ENCODE measurements at places on chromosomes 7 and 10. TPM values are rescaled to one million over a fixed set of nuclear protein-coding genes. Genes with fewer than 3 reads are reported as not detected.

The ZP3 gene
- total RNA-seq = 5.5 TPM

The SEPHS1 gene
- total RNA-seq = 129 TPM

The POM121C gene
- 68.9 TPM for total RNA-seq

The KCNH2 gene
- 0.66 TPM for total RNA-seq

The MYL10 gene
- total RNA-seq = not detected

The TMEM176B gene
- 31.4 TPM for total RNA-seq

The CRYGN gene
- not detected for total RNA-seq

GRCh38 chr10:60877061-60877776 is 66.8 kb downstream of the RHOBTB1 start:
- no peak overlapping the region for H3K27ac ChIP-seq
- no peaks in the 10 kb centered on the region for H3K36me3 ChIP-seq
- H3K4me3 ChIP-seq = no peak overlapping the region
- H3K27me3 ChIP-seq = no peaks in the 10 kb centered on the region

- H3K27ac ChIP-seq = no peak overlapping the region
- H3K36me3 ChIP-seq = no peaks in the 10 kb centered on the region
- peaks cover 11% of the 10 kb centered on the region for H3K4me1 ChIP-seq
- H3K27me3 ChIP-seq = no peaks in the 10 kb centered on the region
- DNase-seq = no peak
Measured at GRCh38 chr7:157018997-157019608, 8.6 kb upstream of the MNX1 start.

DNA sequence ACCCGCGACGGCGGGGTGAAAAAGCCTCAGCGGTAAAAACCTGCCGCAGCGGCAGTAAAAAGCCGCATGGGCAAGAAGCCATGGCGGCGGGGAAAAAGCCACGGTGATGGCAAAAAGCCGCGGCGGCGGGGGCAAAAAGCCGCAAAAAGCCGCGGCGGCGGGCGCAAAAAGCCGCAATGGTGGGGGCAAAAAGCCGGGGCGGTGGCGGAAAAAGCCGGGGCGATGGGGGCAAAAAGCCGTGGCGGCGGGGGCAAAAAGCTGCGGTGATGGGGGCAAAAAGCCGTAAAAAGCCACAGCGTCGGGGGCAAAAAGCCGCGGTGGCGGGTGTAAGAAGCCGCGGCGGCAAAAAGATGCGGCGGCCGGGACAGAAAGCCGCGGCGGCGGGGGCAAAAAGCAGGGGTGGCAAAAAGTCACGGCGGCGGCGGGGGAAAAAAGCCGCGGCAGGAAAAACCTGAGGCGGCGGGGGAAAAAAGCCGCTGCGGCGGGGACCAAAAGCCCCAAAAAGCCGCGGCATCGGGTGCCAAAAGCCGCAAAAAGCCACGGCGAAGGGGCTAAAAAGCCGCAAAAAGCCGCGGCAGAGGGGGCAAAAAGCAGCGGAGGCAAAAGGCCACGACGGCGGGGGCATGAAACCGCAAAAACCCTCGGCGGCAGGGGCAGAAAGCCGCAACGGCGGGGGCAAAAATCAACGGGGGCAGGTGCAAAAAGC is 488.5 kb downstream of the ZNF33B start:
- H3K27me3 ChIP-seq = no peaks in the 10 kb centered on the region
- no peak overlapping the region for H3K27ac ChIP-seq
- no peak overlapping the region for H3K4me3 ChIP-seq
- H3K4me1 ChIP-seq = no peaks in the 10 kb centered on the region
- no peaks in the 10 kb centered on the region for H3K36me3 ChIP-seq

- H3K27ac ChIP-seq = no peak overlapping the region
- H3K36me3 ChIP-seq = no peaks in the 10 kb centered on the region
Measured at GRCh38 chr7:19269301-19269700, 124.1 kb upstream of the FERD3L start.

DNA sequence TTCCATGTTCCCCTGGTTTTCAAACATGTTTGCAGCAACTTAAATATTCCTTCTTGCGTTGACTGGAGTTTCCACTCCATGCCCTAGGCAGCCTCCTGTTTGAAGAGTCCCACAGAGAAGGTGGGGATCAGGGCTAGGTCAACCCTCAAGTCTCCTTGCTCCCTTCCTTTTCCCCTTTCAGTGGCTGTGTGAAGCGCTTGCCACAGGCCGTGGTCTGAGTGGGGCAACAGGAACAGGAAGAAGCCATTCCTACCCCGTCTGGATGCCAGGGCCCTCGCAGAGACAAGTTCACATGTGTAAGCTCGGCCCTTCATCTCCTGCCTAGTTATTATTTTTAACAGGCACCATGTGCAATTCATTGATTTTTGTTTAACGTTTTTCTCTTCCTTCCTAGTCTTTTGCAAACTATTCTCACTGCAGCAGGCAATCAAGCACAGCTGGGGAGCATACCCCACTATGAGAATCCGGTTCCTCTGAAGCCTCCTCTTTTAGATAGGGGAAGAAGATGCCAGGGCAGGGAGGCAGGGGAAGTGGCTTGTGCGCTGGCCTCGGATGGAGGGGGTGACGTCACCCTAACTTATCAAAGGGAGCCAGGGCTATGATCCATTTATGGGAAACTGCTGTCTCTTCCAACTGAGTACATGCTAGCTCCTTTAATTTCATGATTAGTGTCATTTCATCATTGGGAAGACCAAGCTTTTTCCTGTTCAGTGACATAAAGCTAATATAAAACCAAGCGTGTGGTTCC is 64.2 kb downstream of the PRLHR start:
- no peak overlapping the region for H3K4me3 ChIP-seq
- no peak overlapping the region for H3K27ac ChIP-seq
- no peaks in the 10 kb centered on the region for H3K4me1 ChIP-seq
- no peaks in the 10 kb centered on the region for H3K36me3 ChIP-seq
- DNase-seq = no peak
- H3K27me3 ChIP-seq = no peaks in the 10 kb centered on the region

- no peaks in the 10 kb centered on the region for H3K27me3 ChIP-seq
- no peak overlapping the region for H3K27ac ChIP-seq
- H3K4me1 ChIP-seq = no peaks in the 10 kb centered on the region
- no peak overlapping the region for H3K4me3 ChIP-seq
- DNase-seq = no peak
Measured at GRCh38 chr10:111290649-111291048, 213.8 kb downstream of the ADRA2A start.

- H3K4me1 ChIP-seq = no peaks in the 10 kb centered on the region
- H3K36me3 ChIP-seq = no peaks in the 10 kb centered on the region
- DNase-seq = no peak
Measured at GRCh38 chr10:124515244-124515970, 53.8 kb downstream of the LHPP start.

DNA sequence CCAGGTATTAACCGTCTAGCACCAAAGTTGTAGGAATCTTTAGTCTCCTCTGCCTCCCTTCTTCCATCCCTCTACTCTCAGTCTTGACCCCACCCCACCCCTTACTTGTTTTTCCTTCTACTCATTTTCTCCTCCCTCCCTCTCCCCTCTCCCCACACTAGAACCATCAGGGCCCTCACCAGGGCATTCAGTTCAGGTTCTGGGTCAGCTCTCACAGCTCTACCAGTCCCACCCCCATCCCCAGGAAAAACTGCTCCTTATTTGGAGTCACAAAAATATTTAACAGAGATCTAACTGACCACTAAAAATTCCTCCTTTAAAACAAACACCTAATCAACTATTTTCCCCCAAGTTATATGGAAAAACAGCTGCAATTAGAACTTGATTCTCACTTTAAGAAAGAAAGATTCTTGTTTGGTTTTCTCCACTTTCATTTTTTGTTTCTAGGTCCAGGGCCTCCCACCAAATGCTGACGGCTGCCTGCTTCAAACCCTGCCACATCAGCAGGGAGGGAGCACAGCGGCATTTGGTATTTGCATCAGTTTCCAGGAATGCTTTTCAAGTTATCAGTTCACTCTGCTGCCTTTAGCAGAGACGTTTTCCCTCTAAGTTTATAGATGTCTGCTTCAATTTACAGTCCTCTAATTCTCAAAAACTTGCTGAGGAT is 2.8 kb upstream of the COL1A2 start:
- H3K27ac ChIP-seq = no peak overlapping the region
- no peaks in the 10 kb centered on the region for H3K27me3 ChIP-seq
- H3K36me3 ChIP-seq = no peaks in the 10 kb centered on the region
- peaks cover 11% of the 10 kb centered on the region for H3K4me1 ChIP-seq

- no peaks in the 10 kb centered on the region for H3K36me3 ChIP-seq
- H3K4me1 ChIP-seq = no peaks in the 10 kb centered on the region
- H3K27me3 ChIP-seq = no peaks in the 10 kb centered on the region
- no peak overlapping the region for H3K4me3 ChIP-seq
- DNase-seq = no peak
Measured at GRCh38 chr7:55271661-55272060, 93.5 kb upstream of the LANCL2 start.

DNA sequence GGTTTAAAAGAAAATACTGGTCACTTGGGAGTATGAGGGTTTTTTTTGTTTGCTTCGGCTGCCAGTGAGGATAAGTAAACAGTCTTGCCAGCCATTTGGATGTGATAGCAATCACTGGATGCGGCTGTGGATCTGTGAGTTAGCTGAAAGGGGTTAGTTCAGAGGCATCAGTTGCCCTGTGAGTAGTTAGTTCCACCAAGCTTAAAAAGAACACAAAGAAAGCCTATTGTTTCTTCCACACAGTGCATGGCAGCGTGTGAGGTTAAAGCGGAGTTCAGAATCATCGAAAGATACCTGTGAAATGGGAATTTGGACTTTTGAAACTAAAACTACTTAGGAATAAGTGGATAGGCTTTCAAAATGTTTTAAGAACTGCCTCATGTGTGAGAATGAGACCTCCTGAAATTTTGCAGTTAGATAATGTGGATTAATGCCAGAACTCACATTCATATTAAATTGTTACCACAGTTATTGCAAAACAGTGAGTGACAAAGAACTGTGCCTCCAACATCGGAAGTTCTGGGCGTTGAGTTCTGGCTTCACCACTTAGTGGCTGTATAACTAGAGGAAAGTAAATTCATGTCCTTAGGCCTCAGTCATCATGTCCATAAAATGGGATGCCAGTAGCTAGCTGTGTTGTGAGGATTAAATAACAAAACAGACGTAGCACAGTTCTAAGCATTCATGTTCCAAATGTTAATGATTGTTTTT is 31.3 kb downstream of the KIAA1217 start:
- H3K36me3 ChIP-seq = no peaks in the 10 kb centered on the region
- DNase-seq = no peak
- H3K4me3 ChIP-seq = peak overlapping the region; percentile 35
- H3K27ac ChIP-seq = peak overlapping the region; percentile 97
- H3K4me1 ChIP-seq = peaks cover 38% of the 10 kb centered on the region
- H3K27me3 ChIP-seq = no peaks in the 10 kb centered on the region

GRCh38 chr7:4531236-4531635 is 150.9 kb upstream of the FOXK1 start:
- no peak for DNase-seq
- no peaks in the 10 kb centered on the region for H3K4me1 ChIP-seq
- H3K27me3 ChIP-seq = no peaks in the 10 kb centered on the region
- no peak overlapping the region for H3K27ac ChIP-seq
- H3K36me3 ChIP-seq = no peaks in the 10 kb centered on the region

GRCh38 chr7:12683678-12684585 is 3.5 kb upstream of the ARL4A start:
- H3K36me3 ChIP-seq = no peaks in the 10 kb centered on the region
- DNase-seq = no peak
- no peak overlapping the region for H3K4me3 ChIP-seq
- no peak overlapping the region for H3K27ac ChIP-seq
- H3K27me3 ChIP-seq = no peaks in the 10 kb centered on the region

Data from Caco-2 (cell line).